ENCODE measurements at places on chromosomes 16 and 17.

- no peak for DNase-seq
Observed at GRCh38 chr17:78820841-78821240, 19.8 kb downstream of the USP36 start.

- peak; percentile 5 for DNase-seq
Observed at GRCh38 chr16:23679274-23679985, 741 bp downstream of the PLK1 start.

- DNase-seq = peak; percentile 27
Observed at GRCh38 chr16:27109666-27110523, 43.2 kb downstream of the C16orf82 start.

GRCh38 chr17:5237541-5238016, 2.9 kb upstream of the SCIMP start:
- DNase-seq = peak; percentile 74

GRCh38 chr17:9843152-9844010, 17.7 kb downstream of the GLP2R start:
- no peak for DNase-seq

GRCh38 chr17:50322271-50322670, 23.7 kb upstream of the XYLT2 start:
- no peak for DNase-seq

DNA sequence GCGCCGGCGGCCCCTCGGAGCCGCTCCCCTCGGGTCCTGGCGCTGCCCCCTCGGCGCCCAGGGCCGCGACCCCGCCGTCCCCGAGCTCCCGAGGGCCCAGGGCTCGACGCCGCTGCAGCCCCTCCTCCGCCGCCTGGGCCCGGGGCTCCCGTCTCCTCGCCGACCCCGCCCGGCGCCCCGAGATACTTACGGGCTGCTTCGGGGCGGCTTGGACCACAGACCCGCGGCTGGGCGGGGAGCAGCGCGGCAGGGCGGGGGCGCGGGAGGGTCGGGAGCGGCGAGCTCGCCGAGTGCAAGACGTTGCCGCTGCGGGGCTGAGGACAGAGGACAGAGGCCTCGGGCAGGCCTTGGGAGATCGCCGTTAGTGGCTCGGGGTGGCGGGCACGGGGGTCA, 290 bp downstream of the TOB1 start:
- no peak for DNase-seq

DNA sequence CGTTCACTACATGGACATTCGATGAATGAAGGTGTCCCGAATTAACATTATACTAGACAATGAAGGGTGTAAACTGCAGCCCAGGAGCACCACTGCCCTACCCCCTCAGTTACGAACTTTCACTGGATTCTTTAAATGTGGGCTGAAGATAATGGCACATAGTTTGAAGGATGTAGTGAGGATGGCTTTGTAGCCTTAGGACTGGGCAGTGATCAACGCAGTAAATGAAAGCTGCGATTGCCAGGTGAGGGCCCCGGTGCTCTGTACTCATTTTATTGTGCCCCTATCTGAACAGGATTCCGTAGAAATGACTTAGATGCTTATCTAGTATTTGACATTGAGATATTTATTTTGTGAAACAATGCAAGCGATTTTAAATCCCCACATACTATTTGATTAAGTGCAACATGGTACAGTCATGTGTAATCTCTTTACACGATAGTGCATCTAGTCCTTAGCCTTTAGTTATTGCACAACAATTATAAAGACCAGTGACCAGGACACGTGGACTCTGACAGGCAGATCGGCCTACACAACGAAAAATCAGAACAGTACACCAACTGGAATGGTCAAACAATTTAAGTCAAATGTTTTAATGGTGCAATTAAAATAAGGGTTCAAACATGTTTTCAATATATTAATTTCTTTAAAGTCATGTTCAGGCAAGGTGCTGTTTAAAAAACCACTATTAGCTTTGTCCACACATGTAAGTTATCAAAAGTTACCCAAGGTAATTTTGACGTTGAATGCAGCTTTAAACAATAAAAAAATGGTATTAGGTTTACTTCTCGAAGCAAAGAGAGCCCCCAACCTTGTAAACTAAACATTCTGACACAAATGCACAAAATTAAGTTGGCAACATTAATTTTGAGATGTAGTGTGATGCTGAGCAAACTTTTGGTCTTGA, 17.4 kb upstream of the ERN1 start:
- DNase-seq = no peak

GRCh38 chr16:52521570-52521969, 25.4 kb downstream of the TOX3 start:
- no peak for DNase-seq

GRCh38 chr17:68011199-68011665, 15.0 kb upstream of the C17orf58 start:
- DNase-seq = no peak

- no peak for DNase-seq
Observed at GRCh38 chr17:32274101-32274500, 8.5 kb downstream of the RHBDL3 start.

GRCh38 chr16:88951501-88951900, 25.5 kb downstream of the CBFA2T3 start:
- no peak for DNase-seq

GRCh38 chr16:89984216-89984615, 35.0 kb downstream of the DBNDD1 start:
- DNase-seq = no peak

- no peak for DNase-seq
Observed at GRCh38 chr17:41256291-41256685, 1.1 kb downstream of the KRTAP9-9 start.

DNA sequence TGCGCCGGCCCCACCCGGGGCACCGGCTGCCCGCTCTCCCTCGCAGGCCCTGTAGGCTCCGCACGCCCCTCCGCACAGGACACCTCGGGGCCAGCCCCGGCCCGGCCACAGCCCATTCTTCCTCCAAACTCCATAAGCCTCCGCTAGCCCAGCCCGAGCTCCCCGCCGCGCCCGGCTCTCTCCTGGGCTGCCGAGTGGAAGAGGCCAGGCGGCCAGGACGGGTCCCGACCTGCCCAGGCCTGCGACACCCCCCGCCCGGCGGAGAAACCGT, 397 bp downstream of the NCOR1 start:
- DNase-seq = no peak

All from SW 1271 (cell line).